ENCODE measurements at places on chromosomes 4 and X.

GRCh38 chr4:13905543-13905942, 278.0 kb upstream of the BOD1L1 start:
- DNase-seq = no peak

GRCh38 chrX:136055651-136056221, 70.5 kb downstream of the SLC9A6 start:
- no peak for DNase-seq

DNA sequence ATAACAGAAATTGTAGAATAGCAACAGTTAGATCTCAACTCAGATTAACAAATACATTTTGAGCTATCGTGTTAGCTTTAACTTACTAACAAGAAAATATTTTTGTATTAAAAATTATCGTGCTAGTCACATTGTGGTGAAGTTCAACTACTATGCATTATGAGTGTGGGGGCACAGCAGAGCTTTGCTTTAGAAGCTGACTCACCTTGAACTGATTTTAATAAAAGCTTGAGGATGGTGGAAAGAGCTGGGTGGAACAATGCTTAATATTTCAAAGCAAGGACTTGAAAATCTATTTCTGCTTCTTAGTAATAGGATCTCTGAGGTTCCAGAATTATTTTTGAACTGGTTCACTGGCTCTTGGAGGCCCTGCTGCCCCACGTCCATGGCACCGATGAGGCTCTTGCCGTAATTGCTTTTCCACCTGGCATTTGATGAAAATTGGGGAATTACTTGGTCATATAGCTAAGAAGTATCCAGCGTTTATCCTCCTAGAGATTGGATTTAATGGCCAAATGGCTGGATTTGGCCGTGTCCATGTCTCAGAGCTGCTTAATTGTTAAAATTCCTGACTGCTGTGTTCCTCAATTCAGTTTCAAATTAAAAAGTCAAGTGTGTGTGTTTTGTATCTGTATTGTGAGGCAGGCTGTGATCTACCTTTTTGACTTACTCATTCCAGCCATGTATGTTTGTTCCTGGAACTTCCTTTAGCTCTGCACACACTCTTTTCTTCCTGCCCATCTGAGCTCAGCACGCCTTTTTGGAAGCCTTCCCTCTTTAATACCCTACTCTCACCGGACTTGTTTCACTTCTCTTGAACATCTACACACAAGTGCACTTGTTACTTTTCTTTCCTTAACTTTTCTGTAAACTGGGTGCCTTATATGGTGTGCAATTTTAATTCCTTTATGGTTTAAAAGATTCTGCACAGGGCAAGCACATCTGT, 66.6 kb upstream of the LIMCH1 start:
- no peak for DNase-seq

- no peak for DNase-seq
Observed at GRCh38 chr4:127988638-127989037, 23.4 kb downstream of the ABHD18 start.

DNA sequence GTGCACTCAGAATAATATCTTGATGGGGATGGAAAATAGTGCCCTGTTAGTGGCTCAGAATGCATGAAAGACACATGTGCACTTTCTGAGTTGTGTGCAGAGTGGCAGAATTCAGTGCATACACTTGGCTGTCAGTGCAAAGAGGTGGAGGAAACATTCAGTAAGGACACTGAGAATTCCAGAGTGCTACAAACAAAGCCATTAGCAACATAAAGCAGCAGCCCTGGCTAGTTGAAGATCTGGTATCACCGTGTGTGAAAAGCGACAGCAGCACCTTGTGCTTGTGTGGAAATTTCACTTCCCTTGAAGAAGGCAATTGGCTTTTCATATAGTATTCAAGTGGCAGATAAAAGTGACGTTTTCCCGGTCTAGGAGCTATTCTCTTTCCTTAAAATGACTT, 810.4 kb downstream of the TRIML1 start:
- no peak for DNase-seq

DNA sequence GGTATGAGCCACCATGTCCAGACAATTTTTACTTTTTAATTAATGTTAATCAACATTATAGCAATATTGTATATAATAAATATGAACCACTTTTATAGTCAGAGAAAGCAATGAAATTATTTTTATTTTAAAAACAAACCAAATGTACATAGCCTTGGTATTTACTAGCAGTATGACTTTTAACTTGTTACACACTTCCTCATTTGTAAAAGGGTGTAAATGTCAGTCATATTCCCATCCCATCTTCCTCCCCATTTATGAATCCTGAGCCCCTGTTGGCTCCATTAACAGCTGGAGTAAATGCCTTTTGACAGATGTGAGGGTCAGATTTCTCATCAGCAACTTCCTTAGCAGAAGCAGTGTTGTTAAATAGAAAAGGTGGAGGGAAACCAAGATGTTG, 179.6 kb upstream of the SPRY1 start:
- no peak for DNase-seq

- DNase-seq = no peak
Observed at GRCh38 chr4:114780205-114780604, 181.6 kb downstream of the UGT8 start.

GRCh38 chr4:125956276-125956675, 641.5 kb downstream of the FAT4 start:
- DNase-seq = no peak

DNA sequence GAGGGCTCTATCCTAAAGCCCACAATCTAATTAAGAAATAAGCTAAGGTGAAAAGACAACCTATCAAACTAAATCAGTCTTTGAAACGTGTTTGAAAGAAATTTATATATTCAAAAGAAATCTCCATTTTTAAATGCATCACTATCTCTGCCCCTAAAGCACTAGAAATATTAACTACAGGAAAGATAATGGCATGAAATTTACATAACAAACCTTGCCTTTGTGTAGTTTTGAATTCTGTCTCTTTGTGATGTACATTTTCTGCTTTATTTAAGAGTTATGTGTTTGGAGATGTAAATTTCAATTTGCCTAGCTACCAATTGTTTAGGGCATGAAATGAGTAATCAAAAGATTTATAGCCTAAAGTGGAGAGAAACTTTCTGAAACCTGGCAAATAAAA, 286.1 kb upstream of the TBX22 start:
- no peak for DNase-seq

GRCh38 chr4:74408639-74409038, 36.3 kb upstream of the AREG start:
- no peak for DNase-seq

DNA sequence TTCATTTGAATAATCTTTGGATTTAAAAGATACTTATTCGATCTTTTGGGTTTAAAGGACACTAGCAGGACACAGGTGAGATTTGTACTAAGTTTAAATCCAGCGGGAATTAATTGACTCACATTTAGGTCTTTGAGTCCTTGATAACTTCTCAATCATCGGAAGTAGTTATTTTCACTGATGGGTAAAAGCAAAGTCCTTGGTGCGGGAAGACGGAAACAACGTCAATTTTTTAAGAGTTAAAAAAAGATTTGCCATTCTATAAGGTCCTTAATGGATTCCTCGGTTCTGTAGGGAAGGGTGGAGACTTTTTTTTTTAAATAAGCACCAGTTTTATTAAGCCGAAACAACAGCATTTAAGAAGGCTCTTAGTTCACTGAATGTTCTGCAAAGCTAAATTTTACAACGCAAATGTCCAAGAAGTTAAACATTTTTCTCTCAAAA, 2.9 kb downstream of the TMSB4X start:
- DNase-seq = no peak

DNA sequence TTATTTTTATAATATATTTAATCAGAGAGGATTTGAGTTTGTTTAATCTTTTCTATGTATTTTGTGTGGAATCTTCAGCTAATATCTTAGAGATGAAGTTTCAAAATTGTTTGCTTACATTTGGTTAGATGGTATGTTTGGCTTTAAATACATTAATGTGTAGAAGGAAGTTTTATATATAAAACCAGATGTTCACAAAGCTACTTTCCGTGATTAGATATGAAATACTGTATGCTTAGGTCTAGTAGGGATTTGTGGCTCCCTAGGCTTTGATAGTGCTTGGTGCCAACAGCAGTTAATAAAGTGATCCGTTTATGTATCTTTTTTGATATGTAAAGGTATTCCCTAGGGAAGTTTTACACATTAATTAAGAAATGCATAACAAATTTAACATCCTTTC, 223.0 kb downstream of the ARHGAP10 start:
- no peak for DNase-seq

- no peak for DNase-seq
Observed at GRCh38 chr4:170198747-170199146, 109.0 kb upstream of the AADAT start.
